ENCODE measurements at places on chromosomes 6 and 20.

- no peak for DNase-seq
Observed at GRCh38 chr6:96723362-96723761, 113.9 kb downstream of the GPR63 start.

GRCh38 chr6:109304284-109305015 lies 77.8 kb downstream of the CD164 start:
- no peak for DNase-seq

DNA sequence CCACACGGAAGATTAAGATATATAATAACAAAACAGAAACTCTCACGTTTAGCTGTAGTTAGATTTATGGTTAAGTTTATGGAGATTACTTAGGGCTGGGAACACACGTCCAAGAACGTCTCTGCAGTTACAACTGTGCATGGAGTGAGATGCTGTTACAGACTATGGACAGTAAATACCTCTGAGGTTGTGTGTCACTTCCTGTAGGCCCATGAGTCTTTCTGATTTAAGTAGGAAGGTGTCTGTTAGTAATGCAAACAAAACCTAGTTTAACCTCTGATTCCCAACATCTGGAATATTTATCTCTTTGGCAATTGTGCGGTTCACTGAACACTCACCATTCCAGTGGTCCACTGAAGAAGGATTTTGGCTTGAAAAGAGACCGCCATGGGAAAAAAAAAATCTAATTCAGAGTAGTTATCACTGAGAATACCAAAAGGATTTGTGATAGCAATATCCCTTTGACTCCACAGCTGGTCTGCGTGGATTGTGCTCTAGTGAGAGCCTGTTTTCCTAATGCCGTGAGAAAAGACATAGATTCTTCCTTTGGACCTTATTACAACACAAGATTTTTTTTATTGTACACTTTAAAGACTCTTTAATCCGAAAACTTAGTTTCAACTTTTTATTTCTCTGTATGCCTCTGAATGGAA lies 478.2 kb upstream of the CITED2 start:
- DNase-seq = no peak

DNA sequence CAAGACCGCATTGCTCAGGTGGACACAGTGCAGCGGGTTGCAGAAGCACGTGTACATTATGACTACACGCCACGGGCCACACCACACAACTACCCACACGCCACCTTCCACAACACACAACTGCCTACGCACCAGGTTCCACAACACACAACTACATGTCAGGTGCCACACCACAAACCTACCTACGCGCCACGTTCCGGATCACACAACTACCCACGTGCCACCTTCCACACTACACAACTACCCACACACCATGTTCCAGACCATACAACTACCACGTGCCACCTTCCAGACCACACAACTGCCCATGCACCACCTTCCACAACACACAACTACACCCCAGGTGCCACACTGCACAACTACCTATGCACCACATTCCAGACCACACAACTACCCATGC lies 20.5 kb downstream of the THBS2 start:
- DNase-seq = no peak

DNA sequence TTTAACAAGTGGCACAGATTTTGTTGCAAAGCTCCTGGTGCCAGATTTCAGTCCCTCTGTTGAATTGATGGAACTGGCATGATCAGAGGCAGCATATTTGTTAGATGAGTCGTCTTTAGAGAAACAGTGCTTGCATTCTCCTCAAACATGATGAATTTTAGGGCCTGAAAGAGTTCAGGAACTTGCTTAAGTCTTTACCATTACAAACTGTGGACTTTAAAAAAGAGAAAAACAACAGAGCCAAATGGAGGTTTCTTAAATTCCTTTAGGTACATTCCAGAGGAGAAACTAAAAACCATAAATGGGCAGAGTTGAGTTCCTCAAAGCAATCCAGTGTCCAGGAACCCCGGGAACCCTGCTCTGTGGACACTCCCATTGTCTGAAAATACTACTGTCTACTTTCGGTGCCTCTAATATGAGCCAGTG lies 2.5 kb downstream of the GTF2H5 start:
- no peak for DNase-seq

GRCh38 chr6:24581084-24581669 lies 64.8 kb downstream of the KIAA0319 start:
- peak; percentile 81 for DNase-seq

GRCh38 chr20:36248836-36249235 lies 12.6 kb downstream of the AAR2 start:
- no peak for DNase-seq

GRCh38 chr6:168418711-168419121 lies 22.3 kb upstream of the SMOC2 start:
- DNase-seq = no peak

DNA sequence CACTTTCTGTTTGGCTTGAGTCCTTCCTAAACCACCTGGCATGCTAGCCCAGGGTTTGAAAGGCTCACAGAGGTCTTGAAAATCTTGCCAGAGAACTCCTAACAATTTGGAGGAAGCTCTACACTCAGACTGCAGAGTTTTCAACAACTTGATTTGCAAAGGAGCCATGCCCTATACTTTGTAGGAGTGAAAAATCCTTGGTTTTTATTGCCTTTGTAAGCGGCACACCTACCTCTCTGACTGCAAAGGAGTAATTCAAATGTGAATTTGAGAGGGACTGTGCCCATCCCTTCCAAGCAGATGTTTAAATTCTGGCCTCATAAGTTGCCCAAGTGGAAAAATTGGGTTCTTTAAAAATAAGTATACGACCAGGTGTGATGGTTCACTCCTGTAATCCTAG lies 41.5 kb downstream of the SLC2A12 start:
- DNase-seq = no peak

- no peak for DNase-seq
Observed at GRCh38 chr6:95802978-95803377, 212.8 kb upstream of the FUT9 start.

GRCh38 chr6:139888681-139889122 lies 514.3 kb upstream of the CITED2 start:
- no peak for DNase-seq

DNA sequence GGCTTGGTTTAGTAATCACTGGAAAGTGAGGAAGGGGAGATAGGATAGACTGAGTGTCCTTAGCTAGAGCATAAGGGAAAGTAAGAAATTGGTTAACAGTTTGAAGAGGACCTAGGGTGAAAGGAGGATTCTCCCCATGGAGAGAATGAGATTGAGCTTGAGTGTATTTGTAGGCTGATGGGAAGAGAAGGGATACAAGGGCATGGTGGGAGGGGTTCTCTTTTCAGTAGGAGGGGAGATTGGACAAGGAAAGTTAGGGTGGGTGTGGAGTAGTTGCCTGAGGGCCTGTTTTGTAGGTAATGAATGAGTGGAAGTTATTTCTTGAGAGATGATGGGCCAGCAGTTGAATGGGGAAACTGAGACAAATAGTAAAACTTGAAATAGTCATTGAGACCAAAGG lies 1.9 kb downstream of the TRMT11 start:
- DNase-seq = no peak

DNA sequence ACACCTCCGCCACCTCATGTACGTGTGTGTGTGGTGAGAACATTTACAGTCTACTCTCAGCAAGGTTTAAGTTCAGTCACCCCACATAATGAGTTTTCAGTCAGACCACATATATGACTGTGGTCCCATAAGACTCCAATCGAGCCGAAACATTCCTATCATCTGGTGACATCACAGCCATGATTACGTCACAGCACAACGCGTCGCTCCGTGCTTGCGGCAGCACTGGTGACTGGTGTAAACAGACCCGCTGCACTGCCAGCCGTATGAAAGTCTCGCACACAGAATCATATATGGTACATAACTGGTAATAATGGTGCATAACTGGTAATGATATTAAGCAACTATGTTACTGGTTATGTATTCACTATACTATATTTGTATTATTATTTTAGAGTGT lies 150.7 kb downstream of the DLL1 start:
- no peak for DNase-seq

DNA sequence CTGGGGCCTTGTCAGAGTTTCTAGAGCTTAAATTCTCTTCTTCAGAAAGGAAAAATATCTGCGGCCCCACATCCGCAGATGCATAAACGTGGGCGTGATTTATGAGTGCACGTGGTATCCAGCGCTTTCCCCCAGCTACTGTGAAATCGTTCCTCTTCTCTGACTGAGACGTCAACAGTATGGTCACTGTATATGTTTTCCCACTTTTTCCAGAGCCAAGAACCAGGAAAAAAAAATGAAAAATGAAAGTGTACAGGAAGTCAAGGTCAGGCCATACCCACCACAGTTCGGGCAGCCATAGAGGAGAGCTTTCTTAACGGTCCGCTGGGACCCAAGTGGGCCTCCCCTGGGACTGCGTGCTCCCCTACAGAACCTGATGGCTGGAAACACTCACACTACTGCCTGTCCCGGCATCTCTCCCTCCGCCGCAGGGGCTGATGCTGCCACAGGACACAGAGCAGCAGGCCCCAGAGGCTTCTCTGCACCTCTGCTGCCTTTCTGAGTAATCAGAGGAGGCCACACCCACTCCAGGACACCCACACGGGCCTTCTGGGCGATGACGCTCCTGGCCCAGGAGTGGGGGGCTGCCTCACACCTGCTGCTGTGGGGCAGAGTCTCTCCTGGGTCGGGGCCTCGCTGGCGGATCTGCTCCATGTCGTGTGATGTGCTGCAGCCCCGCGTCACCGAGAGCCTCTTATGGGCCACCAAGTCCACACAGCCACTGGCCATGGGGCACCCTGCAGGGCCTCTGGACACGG lies 16.4 kb upstream of the STX16 start:
- no peak for DNase-seq

DNA sequence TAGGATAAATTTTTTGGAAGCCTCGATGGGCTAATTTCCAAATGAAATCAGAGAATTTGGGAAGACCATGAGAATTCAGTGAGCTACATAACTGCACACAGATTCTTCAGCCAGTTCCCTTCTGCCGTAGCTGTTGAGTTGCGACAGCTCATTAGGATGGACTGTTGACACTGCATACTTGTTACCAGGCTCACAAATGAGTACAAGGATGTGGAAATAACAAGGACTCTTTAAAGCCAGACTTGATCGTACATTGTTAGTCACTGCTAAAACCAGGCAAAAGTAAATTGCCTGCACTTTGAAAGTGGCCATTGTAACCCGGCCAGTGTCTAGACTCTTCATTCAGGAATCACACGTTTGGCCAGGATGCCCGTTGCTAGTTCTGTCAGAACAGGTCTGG lies 37.0 kb downstream of the NDUFAF5 start:
- DNase-seq = no peak

DNA sequence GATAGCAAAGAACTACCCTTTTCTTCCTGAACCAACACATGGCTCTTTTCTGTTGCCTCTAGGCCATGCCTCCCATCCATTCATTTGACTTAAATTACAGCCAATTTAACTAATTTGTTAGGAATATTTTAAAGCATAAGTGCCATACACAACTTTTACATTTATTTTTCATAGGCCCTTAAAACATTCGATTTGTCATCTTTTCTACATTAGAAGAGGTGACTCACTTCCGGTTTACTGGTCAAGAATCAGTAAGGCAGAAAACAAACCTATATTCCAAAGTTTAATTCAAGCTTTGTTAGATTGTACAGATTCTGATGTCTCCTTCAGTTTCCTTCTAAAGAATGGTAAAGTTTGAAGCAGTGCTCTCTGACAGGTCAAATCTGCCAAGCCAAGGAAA lies 344.3 kb downstream of the SAMD5 start:
- no peak for DNase-seq

DNA sequence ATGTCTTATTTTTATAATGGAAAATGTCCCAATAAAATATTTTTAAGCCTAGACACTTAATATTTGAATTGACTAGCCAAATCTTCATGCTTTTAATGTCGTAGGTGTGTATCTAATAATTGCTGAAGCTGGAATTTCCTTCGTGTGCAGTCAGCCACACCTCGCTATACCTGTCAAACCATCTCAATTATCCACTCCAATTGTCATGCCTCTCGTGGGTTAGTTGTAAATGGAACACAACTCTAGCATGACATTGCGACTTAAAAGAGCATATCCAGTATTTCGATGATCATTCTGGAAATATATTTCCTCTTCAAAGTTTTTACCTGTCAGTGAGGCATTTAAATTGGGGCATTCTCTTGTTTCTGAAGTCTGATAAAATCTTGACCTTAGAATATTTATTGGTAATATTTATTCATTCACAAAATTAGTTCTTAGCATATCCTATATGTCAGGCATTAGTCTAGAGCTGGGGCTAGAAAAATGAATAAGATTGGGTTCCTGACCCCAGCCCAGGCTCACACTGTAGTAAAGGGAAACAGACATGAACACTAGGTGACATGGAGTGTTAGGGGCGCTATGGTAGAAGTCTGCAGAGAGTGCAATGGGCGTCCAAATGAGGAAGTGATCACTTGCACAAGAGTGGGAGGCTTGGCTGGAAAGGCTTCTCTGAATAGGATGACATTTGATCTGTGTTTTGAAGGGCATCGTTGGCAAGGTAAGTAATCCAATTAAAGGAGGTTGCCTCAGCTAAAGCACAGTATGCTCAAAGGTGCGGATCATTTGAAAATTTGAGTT lies 11.0 kb upstream of the CFAP206 start:
- no peak for DNase-seq

- no peak for DNase-seq
Observed at GRCh38 chr20:37504404-37505096, 16.5 kb upstream of the NNAT start.

Data from Right ventricle myocardium superior (tissue), 1 donor.